Putamen (tissue), 1 donor: ENCODE measurements at places on chromosomes 2 and 18.

DNA sequence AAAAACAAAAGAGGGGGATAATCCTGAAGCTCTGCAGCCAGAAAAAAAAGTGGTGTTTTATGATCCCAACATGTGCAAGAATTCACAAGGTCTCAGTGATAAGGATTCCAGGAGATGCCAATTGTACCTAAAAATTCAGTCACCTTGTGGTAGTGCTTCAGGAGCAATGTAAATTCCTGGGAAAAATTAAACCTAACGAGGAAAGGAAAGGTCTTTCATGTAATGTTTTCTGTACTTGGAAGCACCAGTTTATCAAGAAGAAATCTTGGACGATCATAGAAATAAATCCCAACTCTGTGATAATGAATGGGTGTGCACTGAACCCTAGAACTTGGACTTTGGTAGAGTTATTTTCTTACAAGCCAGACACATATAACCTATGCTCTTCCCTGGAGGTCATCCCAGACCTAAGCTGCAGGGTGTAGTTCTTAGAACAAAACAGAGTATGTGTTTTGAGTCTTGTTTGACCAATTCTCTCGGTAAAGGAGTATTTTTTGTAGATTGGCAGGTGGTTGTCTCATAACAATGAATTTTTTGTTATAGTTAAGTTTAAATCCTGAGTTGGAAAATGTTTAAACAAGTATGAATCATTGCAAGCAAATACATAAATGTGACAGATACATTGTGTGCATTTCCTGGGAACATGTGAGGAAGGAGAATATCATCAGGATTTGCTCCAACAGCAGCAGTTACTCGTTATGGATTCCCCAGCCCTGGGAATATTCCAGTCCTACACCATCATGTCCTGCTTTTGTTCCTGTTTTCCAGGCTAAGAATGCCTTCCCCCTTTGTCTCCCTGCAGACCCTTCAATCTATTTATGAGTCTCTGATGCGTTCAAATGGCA is 224.6 kb downstream of the NAPG start:
- no peak for DNase-seq

DNA sequence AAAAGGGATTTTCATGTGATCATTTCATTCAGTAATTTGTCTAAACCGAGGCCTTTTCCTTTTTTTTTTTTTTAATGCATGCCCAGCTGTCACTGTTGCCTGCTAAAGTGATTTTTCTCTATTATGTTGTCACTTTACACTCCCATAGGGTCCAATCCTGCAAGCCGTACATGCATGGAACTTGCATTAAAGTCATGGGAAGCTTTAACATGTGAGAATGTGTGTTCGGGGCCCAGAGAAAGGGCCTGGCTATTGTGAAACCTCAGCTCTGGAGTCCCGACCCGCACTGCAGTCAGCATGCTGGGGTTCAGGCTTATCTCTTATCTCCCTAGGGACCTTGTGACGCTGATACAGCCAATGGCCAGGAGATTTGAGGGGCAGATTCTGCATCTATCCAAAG is 474.6 kb downstream of the SLC4A3 start:
- no peak for DNase-seq

GRCh38 chr18:78765637-78766281 is 213.9 kb upstream of the SALL3 start:
- no peak for DNase-seq

- DNase-seq = no peak
These were observed 109.5 kb downstream of the LOXHD1 start for GRCh38 chr18:46547520-46547919.

DNA sequence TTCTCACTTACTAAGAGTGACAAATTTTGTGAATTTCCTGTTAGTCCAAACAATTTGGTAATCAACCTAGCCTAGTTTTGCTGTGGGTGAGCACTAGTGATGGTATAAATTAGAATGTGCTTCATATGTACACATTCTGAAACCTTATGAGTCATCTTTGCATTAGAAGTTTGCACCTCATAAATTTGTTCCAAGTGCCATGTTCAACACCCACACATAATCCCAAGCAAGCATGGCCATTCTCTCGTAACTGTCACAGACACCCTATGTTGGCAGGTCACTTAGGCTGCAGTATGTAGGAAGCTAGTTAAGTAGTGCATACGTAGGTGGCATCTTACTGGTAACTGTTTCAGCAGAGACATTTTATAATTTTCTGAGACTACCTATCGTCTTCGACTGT is 46.9 kb downstream of the NAB1 start:
- DNase-seq = no peak

- DNase-seq = no peak
These were observed 125.0 kb upstream of the TWIST2 start for GRCh38 chr2:238722883-238723282.

DNA sequence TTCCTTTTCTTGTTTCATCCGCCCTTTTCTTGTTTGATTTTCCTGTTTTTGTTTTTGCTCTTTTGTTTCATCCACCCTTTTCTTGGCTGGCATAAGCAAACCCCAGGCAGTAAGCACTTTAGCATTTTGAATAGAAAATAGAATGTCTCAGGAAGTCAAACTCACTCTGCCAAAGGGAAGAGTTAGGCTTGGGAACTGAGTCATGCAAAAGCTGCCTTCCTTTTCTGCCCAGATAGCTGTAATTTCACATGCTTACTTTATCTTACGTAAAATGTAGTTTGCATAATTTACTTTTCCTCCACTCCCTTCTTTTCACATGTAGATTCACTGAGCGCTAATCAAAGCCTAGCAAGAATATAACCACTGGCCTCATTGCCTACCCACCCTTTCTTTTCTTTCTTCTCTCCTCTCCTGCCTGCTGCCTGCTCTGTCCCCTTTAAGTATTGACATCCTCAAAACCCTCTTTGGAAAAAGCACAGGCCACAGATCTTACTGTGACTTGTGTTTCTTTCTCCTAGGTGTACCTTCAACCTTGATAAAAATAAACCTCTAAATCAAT is 48.4 kb downstream of the CNGA3 start:
- peak; percentile 21 for DNase-seq

DNA sequence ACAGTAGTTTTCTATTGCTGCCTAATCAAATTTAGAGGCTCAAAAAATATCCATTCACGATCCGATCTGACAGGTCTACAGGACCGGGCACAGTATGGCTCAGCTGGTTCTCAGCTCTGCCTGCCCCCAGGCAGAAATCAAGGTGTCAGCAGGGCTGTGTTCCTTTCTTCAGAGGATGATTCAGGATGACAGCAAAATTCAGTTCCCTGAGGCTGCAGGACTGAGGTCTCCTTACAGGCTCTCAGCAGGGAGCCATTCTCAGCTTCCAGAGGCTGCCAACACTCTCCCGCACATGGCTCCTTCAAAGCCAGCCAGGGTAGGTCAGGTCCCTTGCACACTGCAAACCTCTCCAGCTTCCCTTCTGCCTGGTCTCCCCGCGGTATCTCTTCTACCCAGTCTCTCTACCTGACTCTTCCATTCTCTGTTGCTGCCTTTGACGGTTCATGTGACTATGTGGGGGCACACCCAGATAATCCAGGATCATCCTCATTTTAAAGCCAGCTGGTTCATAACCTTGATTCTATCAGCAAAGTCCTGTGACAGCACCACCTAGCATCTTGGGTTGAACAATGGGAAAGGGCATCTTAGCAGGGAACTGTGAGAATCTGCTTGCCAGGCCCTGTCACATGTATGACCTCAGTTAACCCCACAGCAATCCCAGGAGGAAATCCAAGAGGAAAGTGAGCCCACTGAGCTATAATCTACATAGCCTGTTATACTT is 50.4 kb downstream of the UXS1 start:
- DNase-seq = no peak

GRCh38 chr2:143603035-143603655 is 473.9 kb downstream of the ARHGAP15 start:
- DNase-seq = no peak

DNA sequence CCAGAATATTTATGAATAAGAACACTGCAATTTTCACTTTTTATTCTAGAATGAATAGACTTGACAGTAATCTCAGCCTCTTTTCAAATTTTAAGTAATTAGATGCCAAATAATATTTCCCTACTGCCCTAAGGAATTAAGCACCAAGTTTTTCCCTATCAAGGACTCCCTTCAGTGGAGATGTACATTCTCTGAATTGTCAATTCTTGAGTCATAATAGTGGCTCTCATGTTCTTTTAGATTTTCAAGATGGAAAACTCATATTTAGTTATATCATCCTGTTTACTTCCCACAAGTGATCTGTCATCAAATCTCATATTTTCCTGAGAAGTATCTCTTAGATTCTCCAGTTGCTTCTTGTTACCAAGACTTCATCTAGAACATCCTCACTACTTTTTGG is 1248.9 kb upstream of the CHAC2 start:
- DNase-seq = no peak

- no peak for DNase-seq
These were observed 323.1 kb downstream of the CTNNA2 start for GRCh38 chr2:79835911-79836310.

DNA sequence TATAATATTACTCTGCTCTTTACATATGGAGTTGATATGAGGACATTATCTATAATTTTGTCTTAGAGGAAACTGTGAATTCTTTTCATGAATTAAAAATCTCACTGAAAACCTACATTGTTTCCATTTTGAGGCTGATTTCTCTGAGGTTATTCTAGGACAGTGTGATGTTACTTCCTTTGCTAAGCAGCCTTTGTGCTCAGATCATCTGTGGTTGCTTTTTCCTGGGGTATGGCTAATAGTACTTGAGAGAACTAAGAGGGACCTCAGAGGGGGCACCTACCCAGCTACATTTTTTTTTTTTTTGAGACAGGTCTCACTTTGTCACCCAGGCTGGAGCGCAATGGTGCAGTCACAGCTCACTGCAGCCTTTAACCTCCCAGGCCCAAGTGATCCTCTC is 8.7 kb upstream of the MPP4 start:
- DNase-seq = no peak

DNA sequence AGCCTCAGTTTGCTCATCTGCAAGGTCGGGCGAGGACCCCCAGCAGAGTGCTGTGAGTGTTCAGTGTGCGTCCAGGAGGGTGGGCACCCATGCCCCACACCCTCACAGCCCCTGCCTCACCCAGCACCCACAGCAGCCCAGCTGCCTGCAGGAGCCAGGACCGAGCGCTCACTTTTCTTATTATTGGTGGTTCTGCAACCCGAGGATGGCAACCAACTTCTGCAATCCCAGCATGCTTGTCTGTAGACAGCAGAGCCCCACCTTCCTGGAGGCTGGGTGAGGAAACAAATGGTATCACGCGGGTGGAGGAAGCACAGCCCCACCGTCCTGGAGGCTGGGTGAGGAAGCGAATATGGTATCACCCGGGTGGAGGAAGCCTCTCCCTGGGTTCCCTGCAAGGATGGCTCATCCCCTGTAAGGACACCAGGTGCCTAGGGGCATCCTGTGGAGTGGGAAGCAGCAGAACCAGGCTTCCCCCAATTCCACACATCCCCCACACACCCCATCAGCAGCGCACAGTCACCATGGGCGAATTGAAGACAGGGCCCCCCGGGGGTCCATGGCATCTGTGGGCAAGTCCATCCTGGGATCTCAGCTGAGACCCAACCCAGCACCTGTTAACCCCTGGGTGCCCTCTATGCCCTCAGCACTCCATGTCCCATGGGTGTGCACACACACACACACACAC is 220.5 kb upstream of the RAB6C start:
- peak; percentile 36 for DNase-seq

DNA sequence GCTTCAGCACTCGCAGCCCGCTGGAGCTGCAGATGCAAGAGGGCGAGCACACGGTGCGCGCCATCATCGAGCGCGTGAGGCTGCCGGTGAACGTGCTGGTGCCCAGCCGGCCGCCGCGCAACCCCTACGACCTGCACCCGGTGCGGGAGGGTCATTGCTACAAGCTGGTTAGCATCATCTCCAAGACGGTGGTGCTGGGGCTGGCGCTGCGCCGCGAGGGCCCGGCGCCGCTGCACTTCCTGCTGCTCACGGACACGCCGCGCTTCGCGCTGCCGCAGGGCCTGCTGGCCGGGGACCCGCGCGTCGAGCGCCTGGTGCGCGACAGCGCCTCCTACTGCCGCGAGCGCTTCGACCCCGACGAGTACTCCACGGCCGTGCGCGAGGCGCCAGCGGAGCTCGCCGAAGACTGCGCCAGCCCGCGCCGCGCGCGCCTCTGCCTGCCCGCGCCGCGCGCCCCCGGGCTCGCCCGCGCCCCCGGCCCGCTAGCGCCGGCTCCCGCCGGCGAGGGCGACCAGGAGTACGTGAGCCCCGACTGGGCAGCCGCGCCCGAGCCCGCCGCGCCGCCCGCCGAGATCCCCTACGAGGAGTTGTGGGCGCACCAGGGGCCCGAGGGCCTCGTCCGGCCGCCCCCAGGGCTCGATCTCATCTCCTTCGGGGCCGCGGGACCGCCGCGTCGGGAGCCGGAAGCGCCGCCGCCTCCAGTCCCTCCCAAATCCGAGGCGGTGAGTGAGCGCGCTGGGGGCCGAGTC is 11.8 kb downstream of the GAREM2 start:
- no peak for DNase-seq
